CD4-positive, alpha-beta T cell treated with Interleukin-4 for 1 hour (primary cell): ENCODE measurements at places on chromosomes 7 and 10.

- no peak for DNase-seq
Observed at GRCh38 chr10:43110338-43111071, 27.7 kb upstream of the CSGALNACT2 start.

DNA sequence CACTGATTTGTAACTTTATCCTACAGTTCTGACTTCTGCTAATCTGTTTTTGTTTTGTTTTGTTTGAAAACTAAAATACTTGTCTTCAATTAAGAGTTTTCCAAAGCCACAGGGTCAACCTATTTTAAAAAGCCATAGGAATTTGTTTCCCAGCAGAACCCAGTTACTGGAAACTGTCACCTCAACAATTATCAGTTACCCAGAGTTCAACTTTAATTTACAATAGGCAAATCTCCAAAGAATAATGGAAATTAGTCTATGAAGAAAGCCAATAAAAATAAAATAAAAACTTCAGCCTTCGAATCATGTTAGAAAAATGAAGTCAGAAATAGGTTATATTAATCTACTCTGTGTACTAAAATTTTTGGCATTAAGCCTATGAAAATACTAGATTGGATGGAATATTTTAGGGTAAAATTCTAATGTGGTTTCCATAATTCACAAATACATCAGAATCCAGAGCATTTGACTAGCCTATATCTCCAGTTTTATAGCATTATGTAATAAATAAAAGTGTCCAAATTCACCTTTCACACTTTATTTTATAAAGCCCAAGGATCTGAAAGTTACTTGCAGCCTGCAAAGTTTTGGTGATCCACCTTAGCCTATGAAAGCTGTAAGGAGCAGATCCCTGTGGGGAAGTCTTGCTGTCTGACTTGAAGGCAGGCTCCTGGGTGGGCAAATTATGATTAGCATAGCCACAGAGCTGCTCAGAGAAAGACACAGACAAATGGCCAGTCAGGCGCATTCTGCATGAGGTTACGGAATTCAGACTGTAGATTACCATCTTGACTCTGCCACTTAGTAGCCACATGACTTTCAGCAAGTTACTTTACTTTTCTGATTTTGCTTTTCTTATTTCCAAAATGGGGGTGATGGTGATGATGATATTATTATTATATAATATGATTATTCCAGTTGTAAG is 250.0 kb upstream of the HGF start:
- no peak for DNase-seq

GRCh38 chr7:135161669-135162068 is 8.8 kb downstream of the CYREN start:
- no peak for DNase-seq

GRCh38 chr7:46549892-46550639 is 629.0 kb upstream of the IGFBP3 start:
- DNase-seq: no peak

DNA sequence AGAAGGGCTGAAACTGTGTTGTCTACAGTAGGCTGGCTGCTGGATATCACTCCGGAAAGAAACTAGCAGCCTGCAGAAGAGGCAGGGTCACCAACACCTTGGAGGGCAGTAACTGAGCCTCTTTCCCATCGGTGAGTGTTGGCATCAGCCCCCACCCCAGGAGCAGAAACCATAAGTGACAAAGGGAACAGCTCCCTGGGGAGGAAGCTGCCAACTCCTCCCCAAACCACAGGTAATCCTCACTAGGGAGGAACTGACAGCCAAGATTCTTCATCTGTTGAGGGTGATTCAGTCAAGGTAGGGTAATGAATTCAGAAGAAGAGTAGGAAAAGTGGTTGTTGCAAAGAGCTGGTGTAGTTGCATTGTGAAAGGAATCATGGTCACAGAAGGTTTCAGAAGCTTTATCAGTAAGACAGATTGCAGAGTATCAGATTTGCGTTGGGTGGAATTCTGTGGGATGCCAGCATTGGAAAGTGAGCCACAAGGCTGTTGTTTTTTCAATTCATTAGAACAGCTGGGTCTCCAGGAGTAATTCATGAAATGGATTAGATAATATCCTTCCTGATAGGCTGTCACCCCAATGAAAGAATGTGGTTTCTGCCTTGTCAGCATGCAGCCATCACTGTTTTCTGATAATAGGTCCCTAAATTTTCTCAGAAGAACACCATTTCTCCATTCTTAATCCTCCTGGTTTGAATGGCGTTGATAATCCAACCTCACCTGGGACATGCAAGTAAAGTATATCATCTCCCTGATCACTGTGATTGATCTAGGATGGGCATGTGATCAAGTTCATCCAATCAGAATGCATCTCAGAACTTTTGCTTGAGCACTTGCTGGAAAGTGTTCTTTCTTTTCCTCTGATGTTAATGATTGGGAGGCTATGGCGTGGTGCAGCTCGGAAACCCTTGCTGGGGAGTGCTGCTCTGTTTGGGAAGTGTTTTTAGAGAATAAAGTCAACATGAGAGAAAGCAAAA is 75.0 kb upstream of the CTBP2 start:
- DNase-seq: no peak

DNA sequence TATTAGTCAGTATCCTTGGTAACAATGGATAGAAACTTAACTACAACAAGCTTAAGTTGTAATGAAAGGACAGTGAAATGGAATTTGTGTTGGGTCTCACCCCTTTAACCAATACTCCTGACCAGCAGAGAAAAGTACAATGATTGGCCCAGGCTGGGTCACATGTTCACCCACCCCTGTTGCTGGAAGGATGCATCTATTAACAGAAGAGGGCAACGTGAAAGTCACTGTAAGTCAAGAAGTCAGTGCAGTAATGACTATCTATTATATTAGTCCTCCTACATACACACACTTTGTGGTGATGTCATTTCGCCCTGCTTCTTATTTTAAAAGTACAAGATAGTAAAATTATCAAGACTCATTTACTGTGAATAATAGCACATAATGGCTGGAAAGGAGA is 16.2 kb downstream of the PNLIPRP2 start:
- DNase-seq: no peak

DNA sequence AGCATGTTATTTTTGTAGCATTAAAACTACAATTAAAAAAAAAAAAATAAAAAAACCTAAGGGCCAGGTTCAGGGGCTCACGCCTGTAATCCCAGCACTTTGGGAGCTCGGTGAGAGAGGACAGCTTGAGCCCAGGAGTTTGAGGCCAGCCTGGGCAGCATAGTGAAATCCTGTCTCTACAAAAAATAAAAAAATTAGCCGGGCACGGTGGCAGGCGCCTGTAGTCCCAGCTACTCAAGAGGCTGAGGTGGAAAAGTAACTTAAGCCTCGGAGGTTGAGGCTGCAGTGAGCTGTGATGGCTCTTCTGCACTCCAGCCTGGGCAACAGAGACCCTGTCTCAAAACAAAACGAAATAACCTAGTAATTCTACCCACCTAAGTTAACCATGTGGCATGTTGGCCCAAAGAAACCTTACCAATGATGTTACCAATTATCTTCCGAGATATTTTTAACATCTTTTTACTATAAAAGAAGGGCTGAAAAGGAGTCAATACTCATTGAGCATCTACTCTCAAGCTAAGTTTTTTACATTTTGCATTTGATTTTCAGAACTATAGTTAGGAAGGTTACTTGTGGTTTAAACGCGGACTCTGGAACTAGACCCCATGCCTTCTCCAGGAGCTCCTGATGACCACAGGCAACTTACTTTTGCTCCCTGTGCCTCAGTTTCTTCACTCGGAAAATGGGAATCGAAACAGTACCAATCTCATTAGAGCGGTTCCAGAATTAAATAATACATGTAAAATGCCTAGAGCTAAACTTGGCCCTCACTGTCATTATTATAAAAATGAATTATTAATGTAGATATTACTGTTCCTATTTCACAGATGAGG is 1.4 kb downstream of the ITGB1 start:
- DNase-seq: no peak
